ENCODE measurements at places on chromosomes 2 and 18. TPM values are rescaled to one million over a fixed set of nuclear protein-coding genes. Genes with fewer than 3 reads are reported as not detected.
A peak's percentile ranks its signal among the peaks of the same experiment; 100 is the strongest.

Gene R3HDM1
- total RNA-seq = 63.0 TPM

Gene PLGLB1
- 4.6 TPM for total RNA-seq

DNA sequence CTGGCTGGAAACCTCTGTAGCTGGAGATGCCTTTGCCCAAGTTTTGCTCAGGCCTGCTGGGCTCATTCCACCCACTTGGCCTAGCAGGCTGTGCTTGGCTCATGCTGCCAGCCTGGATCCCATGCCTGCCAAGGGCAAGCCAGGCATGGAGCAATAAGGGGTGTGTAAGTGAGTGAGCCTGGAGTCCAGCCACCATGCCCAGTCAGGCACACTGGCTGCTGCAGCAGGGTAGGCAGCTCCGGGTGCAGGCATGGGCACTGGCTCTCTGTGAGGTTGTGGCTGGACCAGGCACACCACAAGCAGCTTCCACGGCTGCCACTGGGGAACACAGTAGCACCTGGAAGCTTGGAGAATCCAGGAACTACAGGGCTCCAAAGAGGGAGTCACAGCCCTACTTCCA, 147.7 kb upstream of the HS6ST1 start:
- H3K36me3 ChIP-seq = peaks cover 12% of the 10 kb centered on the region

DNA sequence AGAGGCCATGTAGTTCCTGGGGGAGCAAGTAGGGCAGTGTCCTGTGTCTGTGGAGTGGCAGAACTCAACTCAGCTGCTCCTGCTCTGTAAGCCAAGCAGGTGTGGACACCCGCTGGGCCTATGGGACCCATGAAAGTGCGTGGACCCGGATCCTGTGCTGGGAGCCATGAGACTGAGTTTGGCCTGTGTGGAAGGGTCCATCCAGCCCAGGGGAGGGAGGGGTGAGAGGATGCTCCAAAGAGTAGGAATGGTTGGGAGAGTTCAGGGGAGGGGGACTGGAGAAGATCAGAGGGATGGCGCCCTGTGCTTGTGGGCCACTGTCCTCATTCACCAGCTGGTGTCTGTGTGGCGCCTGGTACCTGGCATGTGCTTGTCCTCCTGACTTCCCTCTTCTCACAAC, 226.4 kb upstream of the HS6ST1 start:
- no peak for DNase-seq
- no peaks in the 10 kb centered on the region for H3K36me3 ChIP-seq

DNA sequence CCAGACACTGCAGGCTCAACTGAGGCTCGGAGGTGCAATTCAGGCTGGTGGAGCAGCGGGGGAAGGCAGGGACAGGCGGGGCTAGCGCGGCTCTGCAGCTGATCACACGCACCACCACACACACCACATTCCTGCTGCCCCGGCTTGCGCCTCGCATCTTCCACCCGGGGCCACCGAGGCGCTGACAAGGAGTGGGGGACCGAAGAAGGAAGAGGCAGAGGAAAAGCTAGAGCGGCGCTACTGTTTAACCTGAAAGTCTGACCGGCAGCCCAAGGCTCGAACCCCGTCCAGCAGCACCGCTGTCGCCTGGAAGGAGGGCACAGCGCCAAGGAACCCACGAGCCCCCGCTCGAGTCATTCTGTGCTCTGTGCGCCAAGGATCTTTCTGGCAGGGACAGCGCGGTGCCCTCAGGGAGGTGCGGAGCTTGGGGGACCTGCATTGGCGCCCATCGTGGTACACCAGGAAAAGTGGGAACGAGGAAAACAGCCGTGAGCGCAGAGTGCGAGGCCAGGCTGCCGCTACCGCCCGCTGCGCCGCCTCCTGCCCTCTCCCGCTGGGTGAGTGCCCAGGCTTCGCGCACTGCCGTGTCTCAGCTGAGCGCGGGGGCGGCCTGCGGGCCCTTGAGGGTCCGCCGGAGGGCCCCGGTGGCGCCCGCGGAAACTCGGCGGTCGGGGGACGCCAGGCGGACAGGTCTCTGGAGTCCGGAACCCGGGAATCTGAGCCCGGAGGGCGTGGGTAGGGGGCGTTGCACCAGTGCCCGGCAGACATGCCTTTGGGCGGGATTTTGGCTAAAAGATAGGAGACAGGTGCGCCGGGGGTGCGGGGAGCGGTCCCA, 860 bp upstream of the KCNJ3 start:
- H3K27me3 ChIP-seq = peaks cover 52% of the 10 kb centered on the region
- H3K4me3 ChIP-seq = peak overlapping the region; percentile 83
- H3K36me3 ChIP-seq = no peaks in the 10 kb centered on the region
- H3K4me1 ChIP-seq = peaks cover 9% of the 10 kb centered on the region

- no peak overlapping the region for H3K4me3 ChIP-seq
- no peak for DNase-seq
- H3K27me3 ChIP-seq = no peaks in the 10 kb centered on the region
- H3K4me1 ChIP-seq = no peaks in the 10 kb centered on the region
- no peak overlapping the region for H3K27ac ChIP-seq
Measured at GRCh38 chr2:139645617-139646016, 865.4 kb upstream of the NXPH2 start.

GRCh38 chr18:670522-670921, 13.1 kb downstream of the TYMS start:
- no peaks in the 10 kb centered on the region for H3K27me3 ChIP-seq
- H3K36me3 ChIP-seq = peaks cover 57% of the 10 kb centered on the region
- DNase-seq = no peak
- no peak overlapping the region for H3K27ac ChIP-seq

DNA sequence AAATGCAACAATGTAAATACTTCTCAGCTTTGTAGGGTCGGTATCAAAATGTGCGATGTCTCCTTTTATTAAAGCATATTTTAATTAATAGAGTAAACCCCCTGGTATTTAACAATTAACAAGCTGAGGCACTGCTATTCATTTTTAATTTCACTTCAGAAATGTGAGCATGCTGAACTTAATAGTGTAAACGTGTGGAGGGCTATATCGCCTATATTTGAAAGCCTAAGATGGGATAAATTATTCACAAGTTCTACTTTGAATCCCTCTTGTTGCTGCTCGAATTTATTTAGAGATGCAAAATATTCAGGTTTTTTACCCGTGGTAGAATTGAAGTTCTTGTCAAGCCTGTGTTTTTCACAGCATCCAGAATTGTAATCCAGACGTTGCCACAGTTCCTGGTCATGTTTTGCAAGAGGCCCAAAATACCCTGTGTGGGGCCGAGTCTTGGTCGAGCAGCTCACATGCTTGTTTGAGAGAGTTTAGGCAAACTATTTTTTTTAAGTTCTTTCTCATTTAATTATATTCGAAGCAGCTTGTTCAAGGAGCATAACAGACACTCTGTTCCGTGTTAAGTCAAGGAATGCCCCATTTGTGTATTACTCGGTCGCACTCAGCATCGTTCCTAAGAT, 2.5 kb downstream of the SALL3 start:
- peaks cover 76% of the 10 kb centered on the region for H3K27me3 ChIP-seq
- H3K4me3 ChIP-seq = peak overlapping the region; percentile 85
- no peak for DNase-seq
- H3K36me3 ChIP-seq = no peaks in the 10 kb centered on the region

- no peak overlapping the region for H3K4me3 ChIP-seq
- H3K36me3 ChIP-seq = peaks cover 10% of the 10 kb centered on the region
- no peaks in the 10 kb centered on the region for H3K27me3 ChIP-seq
Measured at GRCh38 chr18:36485772-36486171, 188.3 kb downstream of the FHOD3 start.

DNA sequence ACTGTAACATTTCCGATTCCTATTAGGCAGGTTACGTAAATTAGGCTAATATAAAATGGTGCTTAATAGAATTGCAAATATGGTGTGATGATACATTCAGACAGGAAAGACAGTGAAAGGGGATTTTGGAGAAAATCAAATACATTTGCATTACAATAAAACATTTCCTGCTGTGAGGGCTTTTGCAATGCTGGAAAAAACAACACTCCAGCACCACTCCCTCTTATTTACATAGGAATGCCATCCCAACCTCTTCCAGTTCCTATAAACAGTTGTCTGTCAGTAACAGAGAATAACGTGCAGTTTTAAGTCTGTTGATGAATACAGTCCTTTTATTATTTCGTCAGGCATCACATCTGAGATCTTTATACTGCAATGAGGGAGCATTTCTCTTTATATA, 298.8 kb upstream of the FANCL start:
- no peaks in the 10 kb centered on the region for H3K36me3 ChIP-seq
- no peak for DNase-seq
- no peak overlapping the region for H3K27ac ChIP-seq
- peaks cover 26% of the 10 kb centered on the region for H3K4me1 ChIP-seq

GRCh38 chr18:1511619-1512311, 607.1 kb downstream of the ADCYAP1 start:
- H3K4me1 ChIP-seq = no peaks in the 10 kb centered on the region
- H3K36me3 ChIP-seq = no peaks in the 10 kb centered on the region
- no peak overlapping the region for H3K27ac ChIP-seq
- H3K27me3 ChIP-seq = peaks cover 4% of the 10 kb centered on the region
- no peak overlapping the region for H3K4me3 ChIP-seq

- H3K36me3 ChIP-seq = peaks cover 23% of the 10 kb centered on the region
- no peaks in the 10 kb centered on the region for H3K27me3 ChIP-seq
Measured at GRCh38 chr18:79366177-79367094, 29.3 kb upstream of the NFATC1 start.

DNA sequence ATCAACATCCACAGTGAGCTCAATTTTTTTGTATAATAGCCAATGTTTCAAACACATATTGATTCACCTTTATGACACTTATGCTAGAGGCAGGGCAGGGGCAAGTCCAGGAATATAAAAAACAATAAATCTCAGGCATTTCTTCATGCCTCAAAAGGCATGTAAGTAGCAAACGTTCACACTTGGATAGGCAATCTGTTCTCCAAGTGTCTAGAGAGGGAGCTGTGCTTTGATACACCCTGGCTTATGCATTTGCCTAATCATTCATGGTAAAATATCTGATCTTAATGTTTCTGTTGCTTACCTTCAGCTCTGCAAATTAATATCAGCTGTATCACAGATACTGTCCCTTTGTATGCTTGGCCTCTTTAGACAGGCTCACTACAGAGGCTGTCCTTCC, 464.5 kb upstream of the SETBP1 start:
- no peak overlapping the region for H3K27ac ChIP-seq
- H3K4me1 ChIP-seq = no peaks in the 10 kb centered on the region
- H3K36me3 ChIP-seq = no peaks in the 10 kb centered on the region
- H3K27me3 ChIP-seq = no peaks in the 10 kb centered on the region
- no peak for DNase-seq

GRCh38 chr2:218387369-218388194, 5.5 kb downstream of the SLC11A1 start:
- no peaks in the 10 kb centered on the region for H3K36me3 ChIP-seq
- H3K4me1 ChIP-seq = peaks cover 6% of the 10 kb centered on the region
- DNase-seq = no peak
- peak overlapping the region; percentile 73 for H3K4me3 ChIP-seq

DNA sequence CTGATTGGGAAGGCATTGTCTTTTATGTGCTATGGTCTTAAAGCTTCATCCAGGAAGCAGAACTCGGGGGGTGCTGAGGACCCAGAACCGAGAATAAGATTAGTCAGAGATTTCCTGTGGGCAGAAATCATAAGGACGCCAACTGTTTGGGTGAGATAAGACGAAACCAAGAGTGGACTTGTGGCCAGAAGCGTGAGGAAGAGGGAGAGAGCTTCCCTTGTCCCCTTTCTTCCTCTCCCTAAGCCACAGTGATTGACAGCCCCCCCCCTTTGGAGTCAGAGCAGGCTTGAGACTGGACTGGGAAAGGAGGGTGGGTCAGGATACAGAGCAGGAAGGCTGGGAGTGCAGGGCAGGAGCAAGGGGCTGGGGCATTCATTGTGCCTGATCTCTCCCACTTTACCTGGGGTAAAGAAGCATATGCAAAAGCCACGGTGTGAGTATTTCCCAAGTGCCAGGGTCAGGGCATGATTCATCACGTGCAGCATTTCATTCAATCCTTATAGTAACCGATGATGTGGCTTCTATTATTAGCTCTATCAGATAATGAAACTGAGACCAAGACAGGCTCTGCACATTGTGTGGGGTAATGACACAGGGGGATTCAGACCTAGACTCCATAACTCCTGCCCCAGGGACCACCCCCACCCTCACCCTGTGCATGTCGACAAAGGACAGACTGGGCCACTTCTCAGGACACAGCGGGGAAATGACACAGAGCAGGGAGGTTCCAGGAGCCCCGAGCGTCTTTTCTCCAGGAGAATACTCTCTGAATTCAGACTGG, 3.0 kb upstream of the IL1RN start:
- no peaks in the 10 kb centered on the region for H3K36me3 ChIP-seq
- no peaks in the 10 kb centered on the region for H3K4me1 ChIP-seq
- no peak for DNase-seq
- no peak overlapping the region for H3K27ac ChIP-seq
- H3K4me3 ChIP-seq = no peak overlapping the region

DNA sequence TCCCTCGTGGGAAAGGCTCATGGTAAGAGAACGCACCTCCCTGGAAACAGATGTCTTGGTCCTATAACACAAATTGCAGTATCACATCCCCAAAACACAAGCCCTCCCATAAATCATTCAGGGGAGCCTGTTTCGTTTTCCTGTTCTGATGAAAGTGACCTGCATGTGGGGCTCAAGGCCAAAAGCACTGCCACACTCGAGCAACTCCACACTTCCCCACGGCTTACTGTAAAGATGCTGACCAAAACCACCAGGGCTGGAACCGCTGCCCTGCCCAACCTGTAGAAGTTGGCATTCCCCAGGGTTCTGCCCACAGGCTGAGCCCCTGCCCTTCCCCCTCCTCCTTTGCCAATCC, 139.7 kb downstream of the BCL11A start:
- H3K4me3 ChIP-seq = no peak overlapping the region
- no peak for DNase-seq
- H3K27ac ChIP-seq = no peak overlapping the region
- peaks cover 21% of the 10 kb centered on the region for H3K27me3 ChIP-seq
- H3K4me1 ChIP-seq = peaks cover 20% of the 10 kb centered on the region

DNA sequence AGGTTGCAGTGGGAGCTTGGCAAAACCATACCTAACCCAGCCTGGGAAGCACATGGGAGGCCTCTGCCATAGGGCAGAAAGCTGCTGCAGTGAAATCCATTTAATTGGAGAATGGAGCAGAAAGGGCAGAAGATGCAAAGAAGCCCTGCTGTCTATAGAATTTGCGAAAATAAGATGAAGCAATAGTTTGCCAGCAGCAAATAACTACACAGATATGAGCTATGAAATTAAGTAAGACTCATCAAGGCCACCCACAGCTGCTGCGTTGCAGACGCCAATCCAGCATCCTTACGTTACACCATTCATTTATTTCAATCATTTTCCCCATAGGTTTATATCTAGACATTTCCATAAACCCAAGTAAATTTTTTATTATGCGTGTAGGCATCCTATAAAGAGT, 21.1 kb downstream of the ATP8B1 start:
- H3K4me1 ChIP-seq = peaks cover 12% of the 10 kb centered on the region
- H3K27me3 ChIP-seq = no peaks in the 10 kb centered on the region

DNA sequence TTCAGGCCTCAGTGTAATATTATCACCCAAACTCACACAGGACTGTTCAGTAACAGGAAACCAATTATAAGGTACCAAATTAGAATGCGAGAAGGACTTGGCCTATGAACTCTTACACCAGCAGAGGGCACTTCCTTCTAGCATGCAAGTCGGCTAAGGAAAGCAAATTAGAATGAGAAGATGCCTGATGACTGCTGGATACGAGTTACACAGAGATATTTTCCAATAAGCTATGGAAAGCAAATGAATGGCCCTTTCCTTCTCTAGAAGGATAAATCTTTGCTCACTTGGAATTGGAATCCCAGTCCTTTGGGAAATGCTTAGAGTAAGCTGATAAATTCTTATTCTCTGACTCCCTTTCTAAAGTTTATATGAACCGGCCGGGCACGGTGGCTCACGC, 109.8 kb downstream of the AP1S3 start:
- peak; percentile 16 for DNase-seq
- peaks cover 67% of the 10 kb centered on the region for H3K4me1 ChIP-seq
- no peak overlapping the region for H3K27ac ChIP-seq
- no peak overlapping the region for H3K4me3 ChIP-seq

GRCh38 chr18:38454764-38455469, 889.3 kb upstream of the CELF4 start:
- no peak for DNase-seq
- no peaks in the 10 kb centered on the region for H3K36me3 ChIP-seq
- no peaks in the 10 kb centered on the region for H3K27me3 ChIP-seq
- H3K4me3 ChIP-seq = no peak overlapping the region
